ENCODE measurements at places on chromosomes 6 and 20.

DNA sequence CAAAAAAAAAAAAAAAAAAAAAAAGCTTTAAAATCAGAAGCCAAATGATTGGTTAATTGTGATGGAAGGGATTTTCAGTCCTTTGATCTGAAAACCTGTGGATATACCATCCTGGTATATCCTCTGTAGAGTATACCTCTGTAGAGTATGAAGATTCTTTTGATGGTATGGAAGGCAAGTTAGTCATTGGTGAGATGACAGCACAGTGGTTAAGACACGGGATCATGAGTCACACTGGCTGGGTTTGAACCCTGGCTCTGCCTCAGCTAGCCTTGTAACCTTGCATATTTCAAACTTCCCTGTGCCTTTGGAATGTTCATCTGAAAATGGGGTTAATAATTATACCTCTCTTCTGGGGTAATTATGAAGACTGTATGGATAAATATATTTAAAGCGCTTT, 179.3 kb downstream of the CARMIL1 start:
- DNase-seq: no peak

DNA sequence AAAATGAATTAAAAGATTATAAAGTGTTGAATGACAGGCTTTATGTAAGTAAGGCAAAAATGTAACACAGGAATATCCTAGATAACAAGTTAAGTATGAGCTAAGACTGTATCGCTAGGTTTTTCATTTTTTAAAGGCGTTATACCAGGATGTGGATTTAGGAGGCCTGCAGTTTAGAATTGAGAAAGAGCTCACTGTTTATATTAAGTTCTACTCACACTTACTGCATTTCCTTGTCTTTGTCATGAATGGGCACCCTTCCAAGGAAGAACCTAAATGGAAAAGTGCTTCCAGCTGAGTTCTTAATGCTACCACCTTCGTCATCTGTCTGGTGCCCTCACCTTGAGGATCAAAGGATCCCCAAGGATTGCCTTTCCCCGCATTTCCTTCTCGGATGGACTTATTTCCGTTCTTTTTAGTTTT, 148.7 kb downstream of the SOX4 start:
- no peak for DNase-seq

DNA sequence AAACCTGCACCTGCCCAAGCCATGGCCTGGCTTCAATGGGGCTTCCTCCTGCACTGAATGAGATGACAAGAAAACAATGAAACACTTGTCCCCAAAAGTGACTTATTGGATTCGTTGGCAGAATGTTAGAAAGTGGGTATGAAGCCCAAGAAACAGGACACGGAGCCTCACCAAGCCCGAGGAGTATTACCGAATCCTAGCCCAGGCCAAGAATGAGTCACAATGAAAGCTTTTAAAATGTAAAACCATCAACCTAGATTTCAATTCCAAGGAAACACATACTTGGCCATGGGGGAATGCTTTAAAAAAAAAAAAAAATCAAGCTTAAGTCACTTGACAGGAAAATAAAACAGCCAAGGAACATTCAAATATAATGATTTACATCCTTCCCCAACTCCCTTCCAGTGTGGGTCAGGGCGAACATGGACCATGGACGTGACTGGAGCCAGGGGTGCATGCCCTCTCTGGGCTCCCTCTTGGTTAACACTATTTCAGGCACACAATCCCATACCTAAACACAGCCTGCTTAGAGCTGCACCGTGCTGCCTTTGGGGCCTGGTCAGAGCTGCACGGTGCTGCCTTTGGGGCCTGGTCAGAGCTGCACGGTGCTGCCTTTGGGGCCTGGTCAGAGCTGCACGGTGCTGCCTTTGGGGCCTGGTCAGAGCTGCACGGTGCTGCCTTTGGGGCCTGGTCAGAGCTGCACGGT, 3.1 kb upstream of the STX16 start:
- DNase-seq: no peak

- DNase-seq: no peak
These were observed 1.9 kb upstream of the LSM14B start for GRCh38 chr20:62120365-62120762.

GRCh38 chr6:27078734-27079357, 168.7 kb upstream of the PRSS16 start:
- DNase-seq: no peak

DNA sequence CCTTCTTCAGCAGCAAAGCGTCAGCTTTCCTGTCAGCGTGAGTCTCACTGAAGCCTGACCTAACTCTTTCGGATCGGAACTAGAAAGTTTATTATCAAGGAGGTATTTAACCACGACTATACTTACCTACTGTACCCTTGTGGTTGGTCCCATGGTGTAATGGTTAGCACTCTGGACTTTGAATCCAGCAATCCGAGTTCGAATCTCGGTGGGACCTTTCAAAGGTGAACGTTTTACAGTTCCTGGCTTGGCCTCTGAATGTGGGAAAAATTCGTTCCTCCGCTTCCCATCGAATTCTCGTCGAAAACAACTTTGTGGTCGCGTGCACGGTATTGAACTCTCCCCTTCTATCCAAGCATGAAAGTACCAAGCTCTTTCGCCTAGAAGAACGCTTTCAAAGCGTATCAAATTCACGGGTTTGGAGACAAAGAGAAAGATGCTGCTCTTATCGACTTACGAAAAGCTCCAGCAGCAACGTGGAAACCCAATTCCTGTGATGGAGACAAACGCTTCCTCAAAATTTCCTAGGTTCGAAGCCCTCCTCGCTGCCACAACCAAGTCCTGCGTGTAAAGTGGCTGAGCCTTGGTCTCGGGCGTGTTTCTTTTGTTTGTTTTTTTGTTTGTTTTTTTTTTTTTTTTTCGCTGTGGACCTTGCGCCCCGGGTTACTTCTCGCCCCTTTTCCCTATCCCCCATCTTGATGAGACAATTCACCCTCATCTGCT, 63.7 kb downstream of the GPX5 start:
- no peak for DNase-seq

DNA sequence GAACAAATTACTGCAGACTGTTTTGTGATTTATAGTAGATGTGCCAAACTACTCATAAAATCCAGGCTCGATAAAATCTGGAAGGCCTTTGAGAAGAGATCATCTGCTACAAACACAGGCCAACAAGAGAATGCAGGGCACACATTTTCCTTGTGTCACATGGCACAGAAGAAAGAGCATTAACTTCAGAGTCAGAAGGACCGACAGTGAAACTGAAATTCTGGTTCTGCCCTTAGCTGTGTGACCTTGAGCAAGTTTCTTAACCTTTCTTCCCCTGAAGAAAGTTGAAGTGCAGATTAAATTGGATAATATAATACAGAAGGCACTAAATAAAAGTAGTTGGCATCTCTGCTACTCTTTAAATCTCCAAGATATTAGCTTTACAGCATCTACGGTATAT, 338.4 kb upstream of the IRAK1BP1 start:
- no peak for DNase-seq

DNA sequence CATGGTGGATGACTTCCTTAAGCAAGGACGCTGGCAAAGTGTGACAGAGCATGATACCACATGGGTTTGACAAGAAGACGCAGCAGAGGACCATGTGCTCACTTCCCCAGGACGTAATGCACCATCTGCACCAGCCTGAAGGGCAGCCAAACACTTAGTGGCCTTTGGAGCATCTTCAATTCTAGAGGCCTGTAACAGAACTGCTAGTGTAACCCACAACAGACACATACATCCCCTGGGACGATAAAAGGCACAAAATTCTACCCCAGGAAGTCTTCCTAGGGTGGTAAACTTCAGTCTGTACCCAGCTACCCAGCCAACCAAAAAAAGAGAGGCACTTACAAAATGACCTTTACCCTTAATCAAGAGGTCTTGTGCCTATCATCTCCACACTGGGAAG, 9.2 kb upstream of the CPNE1 start:
- no peak for DNase-seq

GRCh38 chr20:38049800-38050199, 16.3 kb downstream of the RPRD1B start:
- no peak for DNase-seq

DNA sequence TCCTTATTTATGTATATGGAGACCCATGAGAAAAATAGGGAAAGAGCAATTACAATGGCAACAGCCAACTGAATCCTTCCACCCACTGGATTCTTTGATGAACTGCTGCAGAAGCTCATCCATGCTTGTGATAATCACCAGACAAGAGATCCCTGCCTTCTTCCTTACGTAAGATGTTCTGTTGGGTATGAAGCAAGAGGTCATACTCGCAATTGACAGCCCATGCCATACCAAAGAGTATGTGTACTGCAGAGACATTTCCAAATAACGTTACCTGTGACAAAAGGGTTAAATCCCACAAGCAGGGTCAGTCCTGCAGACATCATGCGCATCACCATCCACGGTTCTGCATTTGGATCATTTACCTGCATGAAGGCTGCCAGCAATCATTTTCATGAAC, 27.8 kb downstream of the ELOVL5 start:
- DNase-seq: no peak

- no peak for DNase-seq
These were observed 21.4 kb upstream of the TRAM2 start for GRCh38 chr6:52598123-52598823.
